CD4-positive, alpha-beta T cell treated with Interleukin-15 for 4 hours (primary cell): ENCODE measurements at places on chromosomes 13 and 19.

DNA sequence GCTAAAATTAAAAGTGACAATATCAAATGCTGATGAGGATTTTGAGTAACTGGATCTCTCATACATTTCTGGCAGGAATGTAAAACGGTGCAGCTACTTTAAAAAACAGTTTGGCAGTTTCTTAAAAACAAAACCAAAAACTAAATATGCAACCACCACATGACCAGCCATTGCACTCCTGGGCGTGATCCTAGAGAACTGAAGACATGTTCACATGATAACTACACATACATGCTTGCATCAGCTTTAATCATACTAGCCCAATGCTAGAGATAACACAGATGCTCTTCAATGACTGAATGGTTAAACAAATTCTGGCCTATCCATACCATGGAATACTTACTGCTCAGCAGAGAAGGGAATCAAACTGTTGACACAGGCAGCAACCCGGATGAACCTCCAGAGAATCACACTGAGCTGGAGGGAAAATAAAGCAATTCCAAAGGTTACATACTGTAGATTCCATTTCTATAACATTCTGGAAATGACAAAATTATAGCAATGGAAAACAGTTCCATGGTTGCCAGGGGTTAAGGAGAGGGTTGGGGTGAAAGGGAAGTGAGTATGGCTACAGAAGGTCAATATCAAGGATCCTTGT lies 25.5 kb upstream of the NAXD start:
- DNase-seq = no peak

DNA sequence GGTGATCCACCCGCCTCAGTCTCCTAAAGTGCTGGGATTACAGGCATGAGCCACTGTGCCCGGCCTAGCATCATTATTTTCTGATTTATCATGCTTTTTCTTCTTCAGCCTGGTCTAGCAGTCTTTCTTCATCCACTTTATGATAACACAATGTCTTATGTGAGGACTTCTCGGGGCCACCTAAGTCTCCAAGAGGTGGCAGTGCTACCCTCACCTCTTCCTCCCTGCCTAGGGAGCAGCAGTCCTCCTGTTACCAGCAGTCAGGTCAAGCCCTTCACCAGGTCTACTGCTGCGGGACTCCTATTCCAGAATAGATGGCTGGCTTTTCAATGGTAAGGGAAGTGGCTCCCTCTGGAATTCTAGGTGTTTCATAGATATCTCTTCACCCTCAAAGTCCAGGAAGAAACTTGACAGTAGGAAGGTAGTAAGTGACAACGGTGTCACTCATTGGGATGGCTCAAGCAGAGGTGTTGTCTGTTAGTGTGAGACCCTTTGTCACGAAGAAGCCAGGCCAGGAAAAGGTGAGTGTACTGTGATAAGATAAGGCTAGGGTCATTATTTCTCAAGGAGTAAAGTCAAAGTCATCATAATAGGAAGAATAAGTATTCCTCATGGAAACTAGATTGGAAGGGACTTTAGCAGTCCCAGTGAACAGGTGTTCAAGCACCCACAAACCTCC lies 164.0 kb downstream of the KLF5 start:
- DNase-seq = no peak

- no peak for DNase-seq
These were observed 2.6 kb upstream of the ZNF559 start for GRCh38 chr19:9321338-9321737.

DNA sequence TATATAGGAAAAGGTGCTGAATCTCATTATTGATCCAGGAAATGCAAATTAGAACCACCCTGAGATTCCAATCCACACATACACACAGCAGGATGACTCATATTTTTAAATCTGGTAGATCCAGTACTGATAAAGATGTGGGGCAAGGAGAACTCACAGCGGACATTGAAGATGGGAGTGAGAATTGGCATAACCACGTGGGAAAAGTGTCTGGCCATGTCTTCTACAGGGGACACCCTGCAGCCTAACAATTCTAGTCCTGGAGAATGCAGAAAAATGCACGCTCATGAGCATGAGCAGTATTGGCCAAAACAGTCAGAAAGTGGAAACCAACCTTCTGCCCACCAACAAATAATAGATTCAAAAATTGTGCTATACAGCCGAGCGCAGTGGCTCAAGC lies 13.5 kb upstream of the BCL3 start:
- no peak for DNase-seq

DNA sequence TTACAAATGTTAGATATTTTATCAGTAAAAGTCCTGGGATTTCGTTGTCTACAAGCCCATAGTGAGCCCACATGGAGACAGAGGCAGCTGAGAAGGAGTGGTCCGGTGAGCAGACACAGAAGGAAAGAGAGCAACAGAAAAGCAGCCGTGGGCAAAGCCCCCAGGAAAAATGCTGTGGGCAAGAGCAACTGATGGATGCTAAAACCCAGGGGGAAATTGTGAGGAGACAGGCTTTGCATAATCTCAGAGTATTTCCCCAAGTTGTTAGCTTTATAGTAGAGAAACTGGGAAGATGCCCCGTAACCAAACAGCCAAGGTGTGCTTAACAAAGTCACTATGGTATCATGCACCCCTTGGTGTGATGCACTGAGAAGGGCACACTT lies 35.1 kb downstream of the GJA3 start:
- DNase-seq = no peak

- no peak for DNase-seq
These were observed 657.4 kb upstream of the ATXN8OS start for GRCh38 chr13:69450245-69450644.

- DNase-seq = no peak
These were observed 997 bp upstream of the GPC6 start for GRCh38 chr13:93225610-93226009.

DNA sequence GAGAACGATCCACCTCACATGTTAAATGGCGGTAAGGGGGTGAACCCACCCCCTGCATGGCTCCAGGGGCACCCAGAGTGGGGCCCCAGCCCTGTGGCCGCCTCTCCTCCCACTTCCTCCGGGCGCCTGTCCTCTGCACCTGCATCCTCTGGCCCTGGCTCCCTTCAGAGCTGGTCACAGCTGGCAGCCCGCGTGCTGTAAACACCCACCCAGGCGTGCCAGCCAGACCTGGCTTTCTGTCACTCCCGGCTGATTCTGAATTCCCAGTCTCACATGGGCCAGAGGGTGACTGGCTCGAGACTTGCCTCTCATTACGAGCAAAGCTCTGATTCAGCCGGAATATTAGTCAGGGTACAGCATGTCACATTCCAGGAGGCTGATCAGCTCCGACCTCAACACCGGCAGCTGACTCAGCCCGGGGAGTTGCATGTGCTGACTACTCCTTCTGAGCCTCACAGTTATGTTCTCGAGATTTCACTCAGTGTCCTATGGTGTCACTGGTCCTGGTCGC lies 75.1 kb downstream of the GNG7 start:
- DNase-seq = peak; percentile 46

DNA sequence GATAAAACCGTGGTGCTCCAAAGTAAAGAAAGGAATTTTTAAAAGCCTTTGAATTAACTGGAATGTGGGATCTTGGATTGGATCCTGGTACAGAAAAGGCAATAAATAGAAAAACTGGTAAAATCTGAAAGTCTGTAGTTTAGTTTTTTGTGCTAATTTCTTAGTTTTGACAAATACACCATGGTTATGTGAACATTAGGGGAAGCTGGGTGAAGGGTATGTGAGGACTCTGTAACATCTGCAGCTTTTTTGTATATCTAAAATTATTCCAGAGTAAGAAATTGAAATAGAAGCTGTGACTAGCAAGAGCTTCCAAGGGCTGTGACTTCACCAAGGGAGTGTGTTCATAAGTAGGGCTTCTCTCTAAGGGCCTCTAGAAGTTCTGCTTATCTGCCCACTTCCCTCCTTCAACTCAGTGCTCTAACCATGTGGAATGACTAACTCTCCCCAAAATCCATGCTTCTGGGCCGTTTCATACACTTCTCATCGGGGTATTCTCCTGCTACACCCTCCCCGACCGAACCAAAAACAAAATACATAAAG lies 26.5 kb downstream of the ARHGAP35 start:
- no peak for DNase-seq

GRCh38 chr19:10112037-10112761 lies 706 bp downstream of the P2RY11 start:
- DNase-seq = peak; percentile 42

GRCh38 chr19:51086153-51086850 lies 3.6 kb upstream of the KLK14 start:
- no peak for DNase-seq

DNA sequence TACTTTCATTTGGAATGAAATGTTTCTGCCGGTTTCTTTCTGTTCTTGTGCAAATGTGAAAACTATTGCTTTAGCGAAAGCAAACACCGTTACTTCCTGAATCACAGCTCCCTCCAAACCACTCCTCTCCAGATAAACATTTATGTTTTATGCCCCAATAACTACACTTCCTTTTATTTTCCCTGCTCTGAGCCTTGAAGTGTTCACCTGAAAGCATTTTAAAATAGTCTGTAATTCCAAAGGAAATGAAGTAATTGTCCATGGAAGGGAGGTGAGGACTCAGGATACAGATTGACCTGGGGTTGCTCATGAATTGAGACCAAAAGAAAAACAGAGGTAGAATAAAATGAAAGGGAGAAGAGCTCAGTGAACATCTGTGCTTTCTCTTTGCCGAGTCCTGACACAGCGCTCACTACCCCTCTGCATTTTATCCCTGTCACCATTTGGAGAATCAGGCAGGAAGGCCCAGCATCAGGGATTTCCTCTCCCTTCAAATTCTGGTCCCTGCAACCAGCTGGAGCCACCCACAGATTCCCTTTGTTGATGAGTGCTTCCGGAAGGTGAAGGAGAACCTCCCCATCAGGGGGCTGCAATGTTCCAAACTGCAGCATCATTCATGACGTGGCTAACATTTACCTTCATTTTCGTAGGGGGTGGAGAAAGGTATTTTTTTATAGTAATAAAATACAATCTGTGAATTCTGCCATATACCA lies 171.9 kb downstream of the ITGBL1 start:
- DNase-seq = no peak

DNA sequence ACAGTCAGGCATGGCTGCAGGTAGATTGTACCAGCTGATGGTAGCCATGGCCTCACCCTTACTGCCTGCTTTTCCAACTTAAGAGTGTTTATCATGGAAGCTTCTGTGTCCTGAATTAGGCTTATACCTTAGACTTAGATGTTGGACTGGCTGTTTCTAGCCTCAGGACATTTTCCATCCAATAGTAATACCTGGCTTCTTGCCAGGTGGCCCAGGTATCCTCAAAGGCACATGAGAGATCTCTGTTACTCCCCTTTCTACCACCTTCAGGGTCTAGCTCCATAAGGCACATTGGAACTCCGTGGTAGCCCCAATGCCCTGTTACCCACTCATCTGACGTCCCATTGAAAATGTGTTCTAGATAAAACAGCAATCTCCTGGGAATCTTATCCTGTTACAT lies 407.5 kb downstream of the SPRY2 start:
- DNase-seq = no peak

- DNase-seq = no peak
These were observed 10.8 kb downstream of the GYS1 start for GRCh38 chr19:48982280-48982679.

DNA sequence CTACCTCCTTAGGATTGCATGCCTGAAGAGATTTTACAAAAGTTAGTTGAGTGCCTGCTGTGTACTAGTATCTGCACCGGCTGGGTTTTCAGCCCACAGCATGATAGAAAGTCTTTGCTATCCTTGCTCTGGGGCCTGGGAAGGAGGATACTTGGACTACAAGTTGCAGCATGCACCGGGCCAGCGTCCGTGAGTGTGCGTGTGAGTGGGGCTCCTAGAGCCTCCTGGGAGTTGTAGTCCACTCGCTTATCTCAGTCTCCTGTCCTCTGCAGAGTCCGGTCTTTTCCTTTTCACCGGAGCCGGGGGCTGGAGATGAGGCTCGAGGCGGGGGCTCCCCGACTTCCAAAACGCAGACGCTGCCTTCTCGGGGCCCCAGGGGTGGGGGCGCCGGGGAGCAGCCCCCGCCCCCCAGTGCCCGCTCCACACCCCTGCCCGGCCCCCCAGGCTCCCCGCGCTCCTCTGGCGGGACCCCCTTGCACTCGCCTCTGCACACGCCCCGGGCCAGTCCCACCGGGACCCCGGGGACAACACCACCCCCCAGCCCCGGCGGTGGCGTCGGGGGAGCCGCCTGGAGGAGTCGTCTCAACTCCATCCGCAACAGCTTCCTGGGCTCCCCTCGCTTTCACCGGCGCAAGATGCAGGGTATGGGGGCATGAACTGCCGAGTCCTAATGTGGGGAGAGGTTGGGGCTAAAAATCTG lies 20.6 kb downstream of the BRSK1 start:
- no peak for DNase-seq

- DNase-seq = peak; percentile 55
These were observed 24.0 kb downstream of the USP12 start for GRCh38 chr13:27147530-27148170.

DNA sequence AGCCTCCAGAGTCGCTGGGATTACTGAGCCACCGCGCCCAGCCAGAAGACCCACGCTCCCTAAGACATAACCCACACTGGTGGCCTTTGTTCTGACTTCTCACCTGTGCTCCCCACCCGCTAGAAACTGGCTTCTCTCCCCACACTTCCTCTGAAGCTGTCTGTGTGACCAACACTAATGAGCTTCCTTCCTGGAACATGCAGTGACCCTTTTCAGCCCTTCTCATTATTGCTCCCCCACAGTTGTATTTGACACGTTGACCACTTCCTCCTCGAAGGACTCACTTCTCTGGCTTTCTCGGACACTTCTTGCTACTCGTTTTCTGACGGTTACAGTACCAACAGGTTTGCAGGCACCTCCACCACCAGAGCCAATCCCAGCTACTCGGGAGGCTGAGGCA lies 10.9 kb downstream of the NCR1 start:
- DNase-seq = no peak

- DNase-seq = no peak
These were observed 26.5 kb downstream of the MYCBP2 start for GRCh38 chr13:77300176-77301037.

DNA sequence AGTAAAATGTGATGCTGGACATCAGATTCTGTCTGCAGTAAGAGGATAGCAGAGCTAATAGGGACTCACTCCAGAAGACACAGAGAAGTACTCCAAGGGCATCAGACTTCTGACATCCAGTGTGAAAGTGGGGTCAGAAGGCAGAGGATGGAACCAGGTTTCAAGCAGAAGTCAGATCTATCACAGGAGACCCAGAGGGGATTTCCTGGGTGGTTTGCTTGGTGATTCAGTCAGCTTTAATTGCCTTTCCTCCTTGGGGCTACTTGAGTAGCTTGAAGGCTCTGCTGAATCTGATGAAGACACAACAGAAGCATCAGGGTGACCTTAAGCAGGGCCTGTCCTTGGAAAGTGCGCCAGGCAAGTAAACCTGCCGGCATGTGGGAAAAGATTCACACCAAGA lies 300.6 kb downstream of the COG6 start:
- DNase-seq = peak; percentile 44

GRCh38 chr13:78910147-78910546 lies 251.2 kb upstream of the OBI1 start:
- no peak for DNase-seq
